ENCODE measurements at places on chromosomes 2 and 18.

DNA sequence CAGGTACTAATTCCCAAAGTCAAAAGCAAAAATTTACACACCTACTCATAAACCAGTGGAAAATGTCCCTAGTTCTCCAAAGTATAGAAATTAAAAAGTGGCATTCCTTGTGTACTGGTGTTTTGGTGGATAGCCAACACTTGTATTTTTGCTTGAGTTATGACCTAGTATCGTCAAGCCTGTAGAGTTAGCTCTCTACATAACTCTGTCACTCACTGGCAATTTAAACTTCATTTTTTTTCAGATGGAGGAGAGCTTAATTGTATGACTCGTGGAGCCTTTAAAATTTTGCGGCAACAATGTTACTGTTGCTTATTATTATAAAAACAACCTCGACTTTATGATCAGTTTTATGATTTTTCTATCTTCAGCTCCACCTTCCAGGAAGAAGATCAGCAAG, 58.7 kb downstream of the ITGB6 start:
- DNase-seq: no peak

- no peak for DNase-seq
These were observed 36.3 kb downstream of the NRXN1 start for GRCh38 chr2:50995610-50996009.

- DNase-seq: no peak
These were observed 123.4 kb upstream of the CDH20 start for GRCh38 chr18:61209801-61210200.

- DNase-seq: no peak
These were observed 58.4 kb downstream of the KIF5C start for GRCh38 chr2:148933456-148933855.

DNA sequence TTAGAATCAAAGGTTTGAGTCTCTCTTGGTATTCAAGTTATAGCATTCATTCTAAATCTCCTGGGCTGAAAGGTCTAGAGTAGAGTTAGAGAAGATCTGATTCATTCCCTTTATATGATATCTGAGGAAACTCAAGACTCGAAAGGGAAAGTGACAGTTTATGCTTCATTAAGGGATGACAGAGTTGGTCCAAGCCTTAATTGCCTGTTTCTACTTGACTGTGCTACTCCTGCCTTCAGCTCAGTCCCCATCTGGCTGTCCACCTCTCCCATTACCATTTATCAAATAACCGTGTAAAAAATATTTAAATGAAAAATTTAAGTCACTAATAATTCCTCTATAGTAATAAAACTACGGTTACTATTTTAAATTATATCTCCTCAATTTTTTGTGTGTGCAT, 537.1 kb upstream of the MEX3C start:
- no peak for DNase-seq

DNA sequence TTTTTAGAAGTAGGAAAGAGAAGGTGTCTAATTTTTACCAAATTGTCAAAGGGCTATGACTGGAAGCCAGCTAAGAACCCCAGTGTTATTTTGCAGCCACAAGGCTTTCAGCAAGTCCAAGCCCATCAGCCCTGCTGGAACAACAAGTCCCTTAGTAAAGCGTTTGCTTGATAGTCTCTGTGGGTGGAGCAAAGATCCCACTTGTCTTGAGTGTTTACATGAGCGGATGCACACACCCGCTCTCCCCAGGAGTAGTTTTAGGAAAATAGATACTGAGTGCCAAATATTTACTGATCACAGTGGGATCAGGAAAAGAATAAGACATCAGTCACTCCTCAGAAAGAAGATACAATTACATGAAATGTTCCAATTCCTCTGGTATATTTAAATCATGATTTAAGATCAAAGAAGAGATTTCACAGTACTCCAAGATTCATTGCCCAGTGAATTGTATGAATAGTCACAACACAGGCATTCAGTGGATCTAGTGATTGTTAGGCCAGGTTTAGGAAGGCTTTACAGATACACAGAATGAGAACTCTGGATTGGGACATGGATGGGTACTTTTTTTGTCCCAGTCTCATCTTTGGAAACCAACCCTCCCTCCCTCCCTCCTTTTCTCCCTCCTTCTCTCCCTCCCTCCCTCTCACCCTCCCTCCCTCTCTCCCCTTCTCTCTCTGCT, 514.9 kb downstream of the PTPRM start:
- DNase-seq: no peak

GRCh38 chr2:122935506-122935905, 1089.6 kb upstream of the CNTNAP5 start:
- DNase-seq: no peak

All from liver (tissue), 10 donors.